Hepatocyte (in vitro differentiated cells): ENCODE measurements at places on chromosomes 4 and X.

- peak; percentile 90 for DNase-seq
- no peak overlapping the region for H3K27ac ChIP-seq
- no peaks in the 10 kb centered on the region for H3K36me3 ChIP-seq
- H3K4me1 ChIP-seq: no peaks in the 10 kb centered on the region
Observed at GRCh38 chrX:25144043-25144940, 128.5 kb upstream of the ARX start.

- no peak for DNase-seq
- no peak overlapping the region for H3K4me3 ChIP-seq
- H3K4me1 ChIP-seq: no peaks in the 10 kb centered on the region
- no peaks in the 10 kb centered on the region for H3K36me3 ChIP-seq
- H3K27ac ChIP-seq: no peak overlapping the region
Observed at GRCh38 chrX:136210243-136210642, 41.0 kb downstream of the MAP7D3 start.

DNA sequence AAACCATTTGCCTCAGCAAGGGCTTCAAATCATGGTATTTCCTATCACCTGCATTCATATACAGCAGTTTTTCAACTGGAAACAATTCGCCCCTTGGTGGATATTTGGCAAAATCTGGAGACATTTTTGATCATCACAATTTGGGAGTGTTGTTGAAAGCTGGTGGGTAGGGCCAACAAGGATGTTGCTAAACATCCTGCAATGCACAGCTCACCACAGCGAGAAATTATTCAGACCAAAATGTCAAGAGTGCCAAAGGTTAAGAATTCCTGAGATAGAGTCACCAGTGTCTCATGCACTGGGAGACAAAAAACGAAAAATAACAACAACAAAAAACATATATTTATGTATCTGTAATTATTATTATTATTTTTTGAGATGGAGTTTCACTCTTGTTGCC is 435.2 kb upstream of the CTSO start:
- H3K27ac ChIP-seq: no peak overlapping the region
- no peaks in the 10 kb centered on the region for H3K36me3 ChIP-seq
- no peaks in the 10 kb centered on the region for H3K27me3 ChIP-seq
- DNase-seq: no peak
- no peaks in the 10 kb centered on the region for H3K4me1 ChIP-seq

DNA sequence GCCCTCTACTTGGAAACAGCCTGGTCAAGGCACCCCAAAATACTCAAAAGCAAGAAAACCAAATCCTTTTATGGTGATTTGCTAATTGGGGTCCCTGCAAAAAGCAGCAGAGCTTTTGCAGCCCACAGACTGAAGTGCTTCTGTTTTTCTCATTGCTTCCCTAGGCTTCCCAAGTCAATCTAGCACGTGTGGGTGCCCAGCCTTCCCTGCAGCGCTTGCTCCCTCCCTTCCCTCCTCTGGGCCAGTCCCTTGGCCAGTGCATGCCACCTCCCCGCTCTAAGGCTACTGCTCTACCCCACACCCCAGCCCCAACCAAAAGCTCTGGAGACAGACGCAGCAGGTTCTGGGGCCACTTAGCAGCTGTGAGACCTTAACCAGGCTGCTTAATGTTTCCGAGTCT is 53.6 kb downstream of the ANAPC4 start:
- no peaks in the 10 kb centered on the region for H3K36me3 ChIP-seq
- H3K4me1 ChIP-seq: no peaks in the 10 kb centered on the region
- no peak overlapping the region for H3K4me3 ChIP-seq
- no peaks in the 10 kb centered on the region for H3K27me3 ChIP-seq
- no peak for DNase-seq
- H3K27ac ChIP-seq: no peak overlapping the region

DNA sequence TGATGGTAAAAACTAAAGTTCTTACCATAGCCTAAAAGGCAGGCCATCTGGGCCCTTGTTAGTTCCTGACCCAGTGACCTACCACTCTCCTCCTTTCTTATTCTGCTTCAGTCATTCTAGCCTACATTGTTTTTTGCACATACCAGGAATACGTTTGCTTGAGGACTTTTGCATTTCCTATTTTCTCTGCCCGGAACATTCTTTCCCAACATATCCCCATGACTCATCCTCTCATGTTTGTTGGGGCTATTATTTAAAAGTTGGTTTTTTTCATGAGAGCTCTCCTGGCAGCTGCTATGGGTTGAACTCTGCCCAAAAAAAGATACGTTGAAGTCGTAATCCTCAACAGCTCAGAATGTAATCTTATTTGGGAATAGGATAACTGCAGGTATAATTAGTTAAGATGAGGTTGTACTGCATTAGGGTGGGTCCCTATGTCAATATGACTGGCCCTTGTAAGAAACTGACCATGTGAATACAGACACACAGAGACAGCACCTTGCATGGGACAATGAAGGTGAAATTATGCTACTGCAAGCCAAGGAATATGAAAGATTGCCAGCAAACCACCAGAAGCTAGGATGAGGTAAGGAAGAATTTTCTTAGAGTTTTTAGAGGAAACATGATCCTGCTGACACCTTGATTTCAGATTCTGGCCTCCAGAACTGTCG is 138.3 kb upstream of the PDHA2 start:
- H3K27ac ChIP-seq: no peak overlapping the region
- no peaks in the 10 kb centered on the region for H3K27me3 ChIP-seq
- H3K4me3 ChIP-seq: no peak overlapping the region
- no peaks in the 10 kb centered on the region for H3K36me3 ChIP-seq
- DNase-seq: no peak

- H3K27me3 ChIP-seq: peaks cover 67% of the 10 kb centered on the region
- no peaks in the 10 kb centered on the region for H3K36me3 ChIP-seq
- H3K4me3 ChIP-seq: no peak overlapping the region
- H3K27ac ChIP-seq: no peak overlapping the region
- no peak for DNase-seq
Observed at GRCh38 chr4:150581056-150581605, 820 bp upstream of the MAB21L2 start.

GRCh38 chr4:177012918-177013545 is 220.3 kb upstream of the VEGFC start:
- H3K36me3 ChIP-seq: no peaks in the 10 kb centered on the region
- H3K4me3 ChIP-seq: no peak overlapping the region
- H3K4me1 ChIP-seq: no peaks in the 10 kb centered on the region
- H3K27ac ChIP-seq: no peak overlapping the region

- no peaks in the 10 kb centered on the region for H3K36me3 ChIP-seq
- H3K27ac ChIP-seq: peak overlapping the region; percentile 64
- H3K4me1 ChIP-seq: peaks cover 17% of the 10 kb centered on the region
Observed at GRCh38 chr4:145808021-145808650, 128.2 kb downstream of the C4orf51 start.

DNA sequence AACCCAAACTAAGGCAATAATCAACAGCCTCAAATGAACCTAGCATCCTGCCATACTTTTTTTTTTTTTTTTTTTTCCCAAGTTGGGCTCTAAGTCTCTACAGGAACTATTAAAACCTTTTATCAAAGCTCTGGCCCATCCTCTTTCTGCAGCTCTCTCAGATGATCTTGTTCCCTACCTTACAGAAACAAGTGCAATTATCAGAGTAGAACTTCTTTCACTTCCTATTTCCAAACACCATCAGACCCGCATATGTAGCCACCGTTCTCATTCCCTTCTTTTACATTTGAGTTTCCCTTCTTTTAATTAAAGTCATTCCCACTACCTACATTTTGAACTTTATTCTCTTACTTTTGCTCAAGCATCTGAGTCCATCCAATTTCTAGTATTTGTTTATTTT is 690.6 kb downstream of the DMD start:
- H3K36me3 ChIP-seq: no peaks in the 10 kb centered on the region
- no peaks in the 10 kb centered on the region for H3K27me3 ChIP-seq
- no peak overlapping the region for H3K27ac ChIP-seq
- no peak overlapping the region for H3K4me3 ChIP-seq
- DNase-seq: no peak

DNA sequence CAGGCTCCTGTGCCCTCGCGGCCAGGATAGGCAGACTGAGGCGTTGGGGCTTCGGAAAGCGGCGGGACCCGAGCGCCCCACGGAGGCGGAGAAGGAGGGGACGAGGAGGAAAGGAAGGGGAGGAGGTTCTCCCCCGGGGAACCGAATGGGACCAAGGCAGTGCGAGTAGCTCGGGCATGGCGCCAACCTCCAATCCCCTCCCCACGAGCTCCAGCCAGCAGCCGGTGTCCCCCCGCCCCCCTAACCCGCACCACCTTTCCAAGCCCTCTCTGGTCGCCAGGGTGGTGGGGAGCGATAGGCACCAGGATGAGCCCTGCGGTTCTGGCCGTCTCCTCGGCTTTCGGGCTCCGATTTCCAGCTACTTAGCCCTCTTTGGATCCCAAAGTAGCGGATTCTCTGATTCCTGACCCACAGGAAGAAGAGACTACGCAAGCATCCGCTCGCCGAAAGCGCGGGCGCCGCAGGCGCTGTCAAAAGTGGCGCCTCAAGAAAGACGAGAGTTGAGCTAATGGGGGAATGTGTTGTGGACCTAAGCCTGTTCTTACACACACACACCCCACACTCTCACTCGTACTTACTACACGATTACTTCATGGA is 15.2 kb upstream of the ZIC3 start:
- H3K27ac ChIP-seq: no peak overlapping the region
- H3K4me1 ChIP-seq: no peaks in the 10 kb centered on the region
- peaks cover 67% of the 10 kb centered on the region for H3K27me3 ChIP-seq

GRCh38 chr4:179225594-179225993 is 1783.4 kb upstream of the AGA start:
- DNase-seq: no peak
- H3K36me3 ChIP-seq: no peaks in the 10 kb centered on the region
- H3K4me1 ChIP-seq: no peaks in the 10 kb centered on the region

DNA sequence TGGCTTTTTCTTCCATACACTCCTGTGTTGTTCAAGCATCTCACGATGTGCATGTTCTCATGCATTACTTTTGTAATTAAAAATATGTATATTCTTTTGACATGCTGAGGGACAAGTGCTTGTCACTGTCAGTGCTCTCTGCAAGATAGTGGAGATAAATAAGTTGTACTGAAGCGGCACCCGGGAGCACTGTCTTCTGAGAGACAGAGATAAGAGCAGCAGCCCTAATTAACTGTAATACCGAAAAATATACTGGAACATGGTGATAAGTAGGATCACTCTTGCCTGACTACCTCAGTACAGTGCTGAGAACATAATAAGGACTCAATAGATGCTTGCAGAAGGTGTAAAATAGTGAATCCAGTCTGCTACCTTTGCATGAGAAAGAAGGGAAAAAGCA is 9.4 kb upstream of the GPR173 start:
- H3K36me3 ChIP-seq: no peaks in the 10 kb centered on the region
- no peaks in the 10 kb centered on the region for H3K27me3 ChIP-seq

GRCh38 chrX:38692961-38693360 is 108.3 kb upstream of the MID1IP1 start:
- no peaks in the 10 kb centered on the region for H3K27me3 ChIP-seq
- H3K36me3 ChIP-seq: no peaks in the 10 kb centered on the region
- no peak overlapping the region for H3K27ac ChIP-seq
- DNase-seq: no peak
- H3K4me3 ChIP-seq: no peak overlapping the region
- no peaks in the 10 kb centered on the region for H3K4me1 ChIP-seq

- no peak for DNase-seq
- H3K27ac ChIP-seq: no peak overlapping the region
- H3K4me3 ChIP-seq: no peak overlapping the region
- no peaks in the 10 kb centered on the region for H3K36me3 ChIP-seq
- no peaks in the 10 kb centered on the region for H3K4me1 ChIP-seq
Observed at GRCh38 chr4:2077537-2078460, 18.7 kb downstream of the NAT8L start.

GRCh38 chr4:18734405-18734804 is 712.9 kb upstream of the LCORL start:
- no peaks in the 10 kb centered on the region for H3K36me3 ChIP-seq
- peaks cover 5% of the 10 kb centered on the region for H3K4me1 ChIP-seq
- no peaks in the 10 kb centered on the region for H3K27me3 ChIP-seq
- no peak overlapping the region for H3K4me3 ChIP-seq
- peak overlapping the region; percentile 4 for H3K27ac ChIP-seq

DNA sequence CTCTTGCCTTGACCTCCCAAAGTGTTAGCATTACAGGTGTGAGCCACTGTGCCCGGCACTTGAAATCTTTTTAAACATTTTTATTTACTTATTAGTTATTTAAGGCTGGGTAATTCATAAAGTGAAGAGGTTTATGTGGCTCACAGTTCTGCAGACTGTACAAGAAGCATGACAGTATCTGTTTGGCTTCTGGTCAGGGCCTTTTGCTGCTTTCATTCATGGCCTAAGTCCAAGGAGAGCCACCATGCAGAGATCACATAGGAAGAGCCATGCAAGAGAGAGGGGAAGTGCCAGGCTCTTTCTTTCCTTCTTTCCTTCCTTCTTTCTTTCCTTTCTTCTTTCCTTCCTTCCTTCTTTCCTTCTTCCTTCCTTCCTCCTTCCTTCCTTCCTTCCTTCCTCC is 10.2 kb upstream of the GPKOW start:
- no peaks in the 10 kb centered on the region for H3K27me3 ChIP-seq
- H3K4me1 ChIP-seq: no peaks in the 10 kb centered on the region
- no peak overlapping the region for H3K27ac ChIP-seq
- no peak for DNase-seq
- no peak overlapping the region for H3K4me3 ChIP-seq

GRCh38 chrX:63250253-63250868 is 100.8 kb downstream of the SPIN4 start:
- H3K4me3 ChIP-seq: no peak overlapping the region
- no peaks in the 10 kb centered on the region for H3K36me3 ChIP-seq

DNA sequence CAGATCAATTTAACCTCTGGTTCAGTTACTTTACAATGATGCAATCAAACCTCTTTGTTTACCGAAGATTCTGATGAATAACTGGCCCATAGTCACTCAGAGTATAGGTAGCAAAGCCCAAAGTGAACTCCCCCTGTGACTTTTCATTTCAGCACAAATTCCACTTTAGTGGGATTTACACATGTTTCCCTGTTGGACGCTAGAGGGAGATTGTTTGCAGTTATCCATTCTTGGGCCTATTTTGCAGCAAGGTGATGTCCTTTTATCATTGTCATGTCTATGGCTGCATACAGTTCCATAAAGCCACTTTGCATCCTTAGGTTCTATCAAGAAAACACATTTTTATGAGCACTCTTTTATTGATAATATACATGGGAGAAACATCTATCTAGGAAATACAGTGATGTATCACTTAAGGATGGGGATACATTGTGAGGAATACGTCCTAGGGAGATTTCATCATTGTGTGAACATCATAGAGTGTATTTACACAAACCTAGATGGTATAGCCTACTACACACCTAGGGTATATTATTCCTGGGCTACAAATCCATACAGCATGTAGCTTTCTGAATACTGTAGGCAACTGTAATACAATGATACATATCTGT is 14.5 kb upstream of the DKK2 start:
- peak; percentile 26 for DNase-seq
- no peaks in the 10 kb centered on the region for H3K36me3 ChIP-seq
- H3K27ac ChIP-seq: no peak overlapping the region
- no peak overlapping the region for H3K4me3 ChIP-seq
- H3K4me1 ChIP-seq: no peaks in the 10 kb centered on the region
